CD8-positive, alpha-beta T cell (primary cell): ENCODE measurements at places on chromosomes 7 and 10. TPM values are rescaled to one million over a fixed set of nuclear protein-coding genes. Genes with fewer than 3 reads are reported as not detected.

Gene TRIM4
- total RNA-seq: 22.5 TPM

Gene MTERF1
- 12.5 TPM for total RNA-seq

Gene RPEL1
- not detected for total RNA-seq

Gene CPXM2
- not detected for total RNA-seq

Gene NUDT13
- total RNA-seq: 0.71 TPM

Gene HOXA9
- total RNA-seq: not detected

Gene AEBP1
- total RNA-seq: 15.9 TPM

Gene DLX5
- total RNA-seq: not detected

Gene ASB10
- total RNA-seq: not detected

Gene MACC1
- total RNA-seq: 0.14 TPM

Gene AGR2
- not detected for total RNA-seq

Gene NEUROG3
- not detected for total RNA-seq

Gene CPVL
- total RNA-seq: not detected

DNA sequence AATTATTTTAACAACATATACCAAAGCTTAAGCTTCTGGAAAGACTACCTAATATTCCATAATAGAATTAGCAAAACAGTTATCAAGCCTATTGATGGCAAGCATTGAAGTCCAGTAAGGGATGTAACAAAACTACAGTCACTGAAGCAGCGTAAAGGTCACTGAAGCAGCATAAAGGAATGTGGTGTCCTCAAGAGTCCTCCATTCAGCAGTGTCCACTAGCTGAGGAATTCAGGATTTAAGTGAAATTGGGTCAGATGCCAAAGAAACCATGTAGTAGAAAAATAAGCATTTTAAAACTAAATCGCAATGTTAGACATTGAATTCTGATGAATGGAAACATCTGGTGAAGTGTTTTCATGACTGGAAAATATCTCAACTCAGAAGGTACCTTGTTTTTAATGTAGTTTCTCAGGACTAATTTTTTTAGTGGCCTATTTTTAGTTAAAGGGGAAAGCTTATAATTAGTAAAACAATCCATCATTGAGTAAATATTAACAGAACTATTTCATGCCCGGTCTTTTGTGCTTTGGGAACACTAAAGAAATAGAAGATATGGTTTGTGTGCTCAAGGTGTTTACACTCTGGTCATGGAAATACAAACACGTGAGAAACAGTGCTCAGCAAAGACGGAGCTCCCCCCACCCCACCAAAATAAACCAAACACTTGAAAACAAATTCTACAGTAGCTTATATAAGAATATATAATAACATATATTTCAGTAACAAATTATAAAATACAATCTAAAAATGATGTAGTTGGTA, 121.4 kb downstream of the CDK14 start:
- no peak for DNase-seq

GRCh38 chr7:20260223-20260622, 43.0 kb upstream of the MACC1 start:
- DNase-seq: no peak

GRCh38 chr10:124756156-124756903, 12.2 kb upstream of the FAM53B start:
- DNase-seq: no peak

GRCh38 chr10:4568086-4568485, 257.9 kb upstream of the AKR1E2 start:
- no peak for DNase-seq

- no peak for DNase-seq
Observed at GRCh38 chr10:22927166-22927565, 687 bp upstream of the ARMC3 start.

- DNase-seq: no peak
Observed at GRCh38 chr7:116280803-116281202, 70.5 kb downstream of the TES start.

- DNase-seq: no peak
Observed at GRCh38 chr10:102660888-102661657, 16.8 kb downstream of the TRIM8 start.

GRCh38 chr10:110340122-110340521, 35.4 kb upstream of the SMNDC1 start:
- no peak for DNase-seq

GRCh38 chr7:90345595-90346335, 751 bp upstream of the GTPBP10 start:
- DNase-seq: no peak

- DNase-seq: no peak
Observed at GRCh38 chr7:84684836-84685480, 490.4 kb upstream of the SEMA3A start.

GRCh38 chr7:28608731-28609130, 196.4 kb downstream of the CREB5 start:
- no peak for DNase-seq

DNA sequence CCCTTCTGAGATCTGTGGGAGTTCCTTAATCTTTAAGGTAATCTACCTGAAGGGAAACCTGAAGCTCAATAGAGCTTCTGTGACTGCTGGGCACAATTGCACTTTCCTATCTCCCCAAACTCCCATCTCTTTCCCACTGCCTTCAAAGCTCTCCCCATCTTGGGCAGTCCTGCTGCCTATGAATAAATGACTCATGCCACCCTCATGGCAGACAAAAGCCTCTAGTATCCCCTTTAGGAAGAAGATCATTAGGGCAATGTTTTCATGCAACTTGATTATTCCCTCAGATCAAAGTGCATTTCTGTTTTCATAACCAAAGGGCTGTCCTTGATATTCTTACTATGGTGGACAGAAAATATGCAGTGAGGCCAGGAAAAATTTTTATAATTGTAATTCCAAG, 704.9 kb upstream of the LRRN3 start:
- DNase-seq: no peak

GRCh38 chr10:29189256-29189655, 99.6 kb upstream of the LYZL1 start:
- no peak for DNase-seq

GRCh38 chr7:84536271-84536870, 341.8 kb upstream of the SEMA3A start:
- DNase-seq: no peak

DNA sequence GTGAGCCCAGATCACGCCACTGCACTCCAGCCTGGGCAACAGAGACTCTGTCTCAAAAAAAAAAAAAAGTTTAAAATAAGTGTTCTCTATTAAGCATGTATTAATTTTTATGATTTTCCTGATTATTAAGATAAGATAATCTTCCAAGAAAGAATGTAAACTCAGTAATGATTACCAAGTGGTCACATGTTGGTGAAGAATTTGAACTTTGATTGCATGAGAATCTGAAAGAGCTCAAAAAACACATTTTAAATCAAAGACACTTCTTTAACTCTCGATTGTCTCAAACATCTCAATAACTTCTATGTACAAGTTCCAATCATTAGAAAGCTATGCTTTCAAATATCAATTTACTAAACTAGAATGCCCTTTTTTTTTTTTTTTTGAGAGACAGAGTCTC, 33.8 kb downstream of the SNX8 start:
- DNase-seq: no peak

DNA sequence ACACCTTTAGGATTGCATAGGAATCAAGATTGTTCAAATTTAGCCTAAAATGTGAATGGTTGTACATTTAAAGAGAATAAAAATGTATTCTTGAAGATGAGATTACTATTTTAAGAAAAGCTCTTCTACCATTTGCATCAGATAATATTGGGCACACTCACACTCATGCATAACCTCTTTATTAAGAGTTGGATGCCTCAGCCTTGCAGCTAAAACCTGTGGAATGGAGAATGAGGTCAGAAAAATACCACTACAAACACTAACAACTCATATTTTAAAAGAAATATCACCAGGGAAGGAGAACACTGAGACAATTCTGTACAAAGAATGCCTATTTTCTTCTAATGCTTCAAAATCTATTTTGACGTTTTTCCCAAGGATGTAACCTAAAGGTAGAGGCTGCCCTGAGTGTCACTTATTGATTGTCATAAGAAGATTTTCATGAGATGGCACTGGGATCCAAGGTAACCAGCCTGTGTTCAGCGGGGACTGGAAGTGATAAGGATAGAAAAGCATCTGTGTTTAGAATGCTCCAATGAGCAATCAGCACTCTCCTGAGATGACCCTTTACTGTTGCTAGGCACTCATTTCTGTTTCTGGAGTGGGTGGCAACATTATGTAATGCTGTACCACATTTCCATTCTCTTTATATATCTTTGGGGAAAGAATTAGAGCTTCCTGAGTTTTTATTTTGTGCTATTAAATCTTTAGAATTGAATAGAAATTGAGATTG, 26.6 kb downstream of the REEP3 start:
- DNase-seq: no peak

DNA sequence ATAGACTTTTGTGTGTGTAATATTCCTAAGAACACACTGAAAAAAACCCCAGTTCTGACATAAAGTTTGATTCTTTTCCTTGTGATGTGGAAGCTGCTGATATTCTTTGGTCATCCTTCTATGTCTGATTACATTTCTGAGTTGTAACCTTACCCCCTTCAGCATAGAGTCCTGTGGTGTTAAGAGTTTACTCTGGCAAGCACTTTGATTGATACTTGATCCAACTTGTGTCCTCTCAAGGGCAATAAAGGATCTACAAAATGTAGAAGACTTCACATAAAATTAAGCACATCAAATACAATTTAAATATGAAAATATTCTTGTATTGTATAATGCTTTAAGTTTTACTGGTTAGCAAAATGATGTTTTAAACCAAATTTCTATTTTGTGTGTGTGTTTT, 221.7 kb upstream of the DKK1 start:
- DNase-seq: no peak

DNA sequence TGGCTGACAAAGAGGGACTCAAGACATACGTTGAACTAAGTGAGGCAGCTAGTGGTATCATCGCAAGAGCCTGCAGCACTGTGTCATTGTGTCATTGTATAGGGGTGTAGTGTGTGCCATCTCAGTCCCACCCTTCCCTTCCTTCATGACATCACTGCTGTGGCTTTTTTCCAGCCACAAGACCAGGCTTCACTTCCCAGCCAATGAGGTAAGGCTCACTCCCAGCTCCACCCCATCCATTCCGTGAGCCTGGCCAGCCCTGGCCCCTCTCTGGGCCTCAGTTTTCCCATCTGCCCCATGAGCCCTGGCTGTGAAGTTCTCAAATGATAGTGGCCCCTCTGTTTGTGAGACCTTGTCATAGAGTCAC, 134.3 kb upstream of the ZMIZ1 start:
- DNase-seq: no peak

GRCh38 chr10:110358869-110359629, 54.3 kb upstream of the SMNDC1 start:
- DNase-seq: no peak

DNA sequence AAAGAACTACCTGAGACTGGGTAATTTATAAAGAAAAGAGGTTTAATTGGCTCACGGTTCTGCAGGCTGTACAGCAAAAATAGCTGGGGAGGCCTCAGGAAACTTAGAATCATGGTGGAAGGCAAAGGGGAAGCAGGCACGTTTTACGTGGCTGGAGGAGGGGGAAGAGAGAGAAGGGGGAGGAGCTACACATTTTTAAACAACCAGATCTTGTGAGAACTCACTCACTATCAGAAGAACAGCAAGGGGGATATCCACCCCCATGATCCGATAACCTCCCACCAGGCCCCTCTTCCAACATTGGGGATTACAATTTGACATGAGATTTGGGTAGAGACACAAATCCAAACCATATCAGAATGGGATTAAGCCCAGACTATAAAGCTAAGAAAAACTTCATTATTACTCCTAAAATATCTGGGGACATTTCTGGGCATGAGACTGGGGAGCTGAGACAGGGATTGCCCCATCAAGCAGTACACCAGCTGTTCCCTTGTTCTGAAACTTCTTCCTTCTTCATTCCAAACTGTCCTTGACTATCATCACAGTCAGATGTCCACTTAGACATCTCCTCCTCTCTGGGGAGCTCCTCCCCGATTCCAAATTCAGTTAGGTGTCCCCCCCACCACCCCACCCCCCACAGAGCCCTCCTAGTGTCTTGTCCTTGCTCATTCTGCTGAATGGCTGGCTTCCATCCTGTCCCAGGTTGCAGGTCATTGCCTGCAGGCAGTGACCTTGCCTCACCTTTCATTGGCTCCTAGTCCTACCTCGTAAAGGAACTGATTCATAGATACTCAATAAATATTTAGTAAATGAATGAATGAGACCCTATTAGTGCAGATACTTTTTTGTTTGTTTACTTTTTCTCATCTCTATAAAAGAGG, 132.6 kb downstream of the EVX1 start:
- DNase-seq: no peak

DNA sequence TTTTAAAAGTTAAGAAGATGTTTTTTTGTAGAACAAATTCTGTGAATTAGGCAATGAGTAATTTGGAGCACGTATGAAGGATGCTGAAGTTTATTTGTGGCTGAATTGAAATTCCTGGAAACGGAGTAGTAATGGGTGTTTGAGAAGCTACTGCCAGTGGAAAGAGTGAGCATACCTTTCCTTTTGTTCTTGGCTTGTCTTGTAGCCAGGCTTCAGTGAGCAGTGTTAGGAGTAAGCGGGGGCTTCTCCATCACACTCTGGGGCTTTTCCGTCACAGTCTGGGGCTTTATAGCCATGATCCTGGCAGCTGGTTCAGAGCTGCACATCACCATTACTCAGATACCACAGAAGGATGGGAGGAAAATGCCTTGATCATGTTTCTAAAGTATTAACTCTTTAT, 32.3 kb downstream of the GARS1 start:
- DNase-seq: no peak

DNA sequence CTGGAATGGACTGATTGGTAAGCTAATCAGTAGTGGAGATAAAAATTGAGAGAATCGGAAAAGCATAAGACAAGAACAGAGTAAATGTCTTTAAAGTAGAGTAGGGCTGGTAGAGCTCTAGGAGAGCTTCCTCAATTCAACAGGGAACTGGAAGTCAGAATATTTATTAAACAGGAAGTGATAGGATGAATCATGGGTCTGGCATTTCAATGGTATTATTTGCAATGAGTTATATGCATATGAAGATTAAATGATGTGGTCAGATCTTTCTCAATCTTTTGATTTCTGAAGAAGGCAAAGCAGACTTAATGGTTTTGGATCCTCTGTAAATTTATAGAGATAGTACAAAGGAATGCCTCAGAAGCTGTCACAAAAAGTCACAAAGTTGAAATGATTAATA, 349.0 kb downstream of the HPSE2 start:
- no peak for DNase-seq

- DNase-seq: no peak
Observed at GRCh38 chr10:72063703-72064391, 24.5 kb downstream of the SPOCK2 start.

- no peak for DNase-seq
Observed at GRCh38 chr10:110995301-110995700, 75.9 kb downstream of the SHOC2 start.

DNA sequence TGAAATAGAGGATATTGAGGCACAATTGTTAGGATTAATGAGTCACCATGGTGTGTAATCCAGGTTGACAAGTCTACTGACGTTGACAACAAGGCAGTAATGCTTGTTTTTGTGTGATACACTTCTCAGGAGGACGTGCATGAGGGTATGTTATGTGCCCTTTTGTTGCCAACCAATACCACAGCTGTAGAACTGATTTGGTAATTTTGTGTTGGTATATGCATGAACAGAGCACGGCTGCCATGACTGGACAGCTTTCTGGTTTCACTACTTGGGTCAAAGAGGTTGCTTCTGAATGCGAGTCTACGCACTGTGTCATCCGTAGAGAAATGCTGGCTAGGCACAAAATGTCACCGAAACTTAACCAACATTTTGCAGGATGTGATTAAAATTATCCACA, 32.9 kb downstream of the PHTF2 start:
- DNase-seq: no peak
